ENCODE measurements at places on chromosomes 13 and 19. TPM values are rescaled to one million over a fixed set of nuclear protein-coding genes. Genes with fewer than 3 reads are reported as not detected.

- H3K27ac ChIP-seq = no peak overlapping the region
- no peak overlapping the region for H3K4me3 ChIP-seq
Observed at GRCh38 chr13:66212511-66212910, 1017.6 kb downstream of the PCDH9 start.

DNA sequence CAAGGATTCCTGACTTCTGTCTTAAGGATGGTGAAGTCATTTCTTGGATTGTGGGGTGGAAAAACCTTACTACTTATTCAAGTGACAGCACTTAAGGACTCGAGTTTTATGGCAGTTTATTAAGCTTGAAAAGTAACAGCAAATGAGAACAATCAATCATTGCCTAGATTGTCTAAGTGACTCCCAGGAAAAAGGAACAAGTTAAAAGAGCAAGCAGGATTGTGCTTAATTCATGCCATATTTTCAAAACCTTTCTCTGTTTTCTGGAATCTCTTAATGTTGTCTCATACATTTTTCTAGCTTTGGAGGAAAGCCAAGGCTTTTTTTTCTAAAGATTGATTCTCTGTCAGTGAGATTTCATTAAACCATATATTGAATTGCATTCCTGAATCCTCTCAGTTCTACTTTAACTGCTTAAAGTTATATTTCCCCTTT is 236.2 kb upstream of the HTR2A start:
- H3K36me3 ChIP-seq = no peaks in the 10 kb centered on the region
- H3K4me1 ChIP-seq = no peaks in the 10 kb centered on the region

- H3K4me1 ChIP-seq = no peaks in the 10 kb centered on the region
- no peaks in the 10 kb centered on the region for H3K27me3 ChIP-seq
- no peak overlapping the region for H3K27ac ChIP-seq
- no peak for DNase-seq
- no peak overlapping the region for H3K4me3 ChIP-seq
Observed at GRCh38 chr13:106432636-106433035, 102.8 kb downstream of the EFNB2 start.

- no peaks in the 10 kb centered on the region for H3K27me3 ChIP-seq
- no peak for DNase-seq
- H3K27ac ChIP-seq = no peak overlapping the region
Observed at GRCh38 chr13:73018336-73018735, 40.5 kb upstream of the KLF5 start.

DNA sequence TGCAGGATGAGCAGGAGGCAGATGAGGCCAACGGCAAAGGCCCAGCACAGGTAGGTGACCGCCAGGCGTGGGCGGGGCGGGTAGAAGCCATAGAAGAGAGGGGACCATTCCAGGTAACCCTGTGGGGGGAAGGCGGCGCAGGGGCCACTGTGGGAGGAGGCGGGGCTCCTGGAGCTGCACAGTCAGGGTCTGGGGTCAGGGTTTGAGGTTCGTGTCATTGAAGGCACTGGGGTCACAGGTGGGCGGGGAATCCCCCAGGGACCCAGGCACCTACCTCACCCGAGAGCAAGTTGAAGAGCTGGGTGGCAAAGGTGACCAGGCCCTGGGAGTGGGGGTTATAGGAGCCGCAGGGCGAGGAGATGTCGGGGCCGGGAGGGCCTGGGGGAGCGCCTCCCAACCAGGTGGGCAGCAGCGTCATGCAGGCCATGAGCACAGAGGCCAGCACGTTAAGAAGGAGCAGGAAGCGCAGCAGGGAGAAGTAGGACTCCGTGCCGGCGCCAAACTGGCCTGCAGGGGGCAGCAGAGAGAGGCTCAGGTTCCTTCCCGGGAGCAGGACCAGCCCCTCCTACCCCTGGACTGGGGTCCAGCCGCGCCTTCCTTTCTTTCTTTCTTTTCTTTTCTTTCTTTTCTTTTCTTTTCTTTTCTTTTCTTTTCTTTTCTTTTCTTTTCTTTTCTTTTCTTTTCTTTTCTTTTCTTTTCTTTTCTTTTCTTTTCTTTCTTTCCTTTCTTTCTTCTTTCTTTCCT is 4.6 kb downstream of the TMC4 start:
- peak; percentile 97 for DNase-seq
- peak overlapping the region; percentile 28 for H3K4me3 ChIP-seq
- H3K27me3 ChIP-seq = no peaks in the 10 kb centered on the region
- H3K4me1 ChIP-seq = peaks cover 14% of the 10 kb centered on the region
- H3K36me3 ChIP-seq = no peaks in the 10 kb centered on the region

The TMEM272 gene
- total RNA-seq = 0.77 TPM

DNA sequence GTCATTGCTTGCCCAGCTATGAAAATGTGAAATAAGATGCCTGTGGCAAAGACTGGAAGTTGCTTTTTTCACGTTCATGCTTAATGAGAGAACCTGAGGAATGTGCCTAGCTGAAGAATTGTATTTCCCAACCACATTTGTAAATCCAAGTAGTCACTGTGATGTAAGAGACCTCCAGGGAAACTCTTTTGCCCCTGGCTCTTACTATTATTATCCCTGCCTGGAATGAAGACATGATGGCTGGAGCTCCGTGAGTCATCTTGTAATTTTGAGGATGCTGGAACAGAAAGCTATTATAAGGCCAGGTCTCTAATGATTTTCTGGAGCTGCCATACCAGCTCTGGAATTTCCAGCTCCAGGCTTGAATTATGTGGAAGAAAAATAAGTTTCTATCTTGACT is 894.3 kb downstream of the DIAPH3 start:
- no peak overlapping the region for H3K27ac ChIP-seq
- no peaks in the 10 kb centered on the region for H3K27me3 ChIP-seq
- no peak for DNase-seq
- H3K36me3 ChIP-seq = no peaks in the 10 kb centered on the region
- H3K4me1 ChIP-seq = no peaks in the 10 kb centered on the region

GRCh38 chr13:40553356-40553755 is 113.1 kb downstream of the FOXO1 start:
- H3K27ac ChIP-seq = no peak overlapping the region
- H3K27me3 ChIP-seq = no peaks in the 10 kb centered on the region
- peaks cover 5% of the 10 kb centered on the region for H3K4me1 ChIP-seq
- H3K36me3 ChIP-seq = peaks cover 23% of the 10 kb centered on the region
- no peak overlapping the region for H3K4me3 ChIP-seq

The HS6ST3 gene
- not detected for total RNA-seq

The KCNK6 gene
- 18.7 TPM for total RNA-seq

- no peaks in the 10 kb centered on the region for H3K4me1 ChIP-seq
- no peak for DNase-seq
- no peak overlapping the region for H3K4me3 ChIP-seq
Observed at GRCh38 chr19:12859546-12859945, 21.2 kb downstream of the MAST1 start.

DNA sequence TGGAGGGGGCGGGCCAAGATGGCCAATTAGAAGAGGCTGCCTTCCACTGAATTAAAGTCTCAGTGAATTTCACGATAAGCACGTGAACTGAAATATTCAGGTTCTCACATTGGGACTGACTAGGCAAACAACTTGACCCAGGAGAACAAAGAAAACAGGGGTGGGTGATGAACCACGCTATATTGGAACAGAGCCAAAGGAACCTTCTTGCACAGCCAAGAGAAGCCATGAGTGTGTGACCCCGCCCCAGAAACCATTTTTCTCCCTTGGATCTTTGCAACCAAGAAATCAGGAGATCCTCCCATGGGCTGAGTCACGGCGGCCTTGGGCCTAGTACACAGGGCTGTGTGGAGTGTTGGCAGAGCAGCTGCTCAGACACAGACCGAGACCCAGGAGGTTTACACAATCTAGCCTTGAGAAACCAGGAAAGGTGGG is 36.8 kb downstream of the ERICH4 start:
- no peak overlapping the region for H3K4me3 ChIP-seq
- H3K27ac ChIP-seq = no peak overlapping the region
- DNase-seq = no peak
- no peaks in the 10 kb centered on the region for H3K36me3 ChIP-seq
- peaks cover 37% of the 10 kb centered on the region for H3K27me3 ChIP-seq
- H3K4me1 ChIP-seq = no peaks in the 10 kb centered on the region

DNA sequence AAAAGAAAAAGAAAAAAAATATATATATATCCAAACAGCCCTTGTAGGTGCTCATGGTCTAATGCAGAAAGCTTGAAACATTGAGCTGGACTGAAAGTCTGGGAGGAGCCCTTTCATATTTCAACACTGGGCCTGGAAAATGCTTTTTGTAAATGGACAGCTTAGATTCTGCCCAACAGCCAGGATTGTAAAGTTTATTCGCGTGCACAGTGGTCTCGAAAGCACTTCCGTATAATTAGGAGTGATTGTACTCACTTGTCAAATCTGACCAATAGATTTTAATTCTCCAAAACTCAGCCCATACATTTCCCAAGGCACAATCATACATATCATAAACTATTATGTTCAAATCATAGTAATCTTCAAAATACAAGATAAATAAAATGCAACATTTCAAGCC is 260.1 kb downstream of the COL4A1 start:
- H3K27me3 ChIP-seq = peaks cover 14% of the 10 kb centered on the region
- DNase-seq = no peak
- no peaks in the 10 kb centered on the region for H3K4me1 ChIP-seq
- no peak overlapping the region for H3K4me3 ChIP-seq
- no peak overlapping the region for H3K27ac ChIP-seq

- DNase-seq = no peak
- H3K36me3 ChIP-seq = peaks cover 3% of the 10 kb centered on the region
- H3K27ac ChIP-seq = no peak overlapping the region
Observed at GRCh38 chr19:8388612-8388958, 1.6 kb upstream of the RAB11B start.

DNA sequence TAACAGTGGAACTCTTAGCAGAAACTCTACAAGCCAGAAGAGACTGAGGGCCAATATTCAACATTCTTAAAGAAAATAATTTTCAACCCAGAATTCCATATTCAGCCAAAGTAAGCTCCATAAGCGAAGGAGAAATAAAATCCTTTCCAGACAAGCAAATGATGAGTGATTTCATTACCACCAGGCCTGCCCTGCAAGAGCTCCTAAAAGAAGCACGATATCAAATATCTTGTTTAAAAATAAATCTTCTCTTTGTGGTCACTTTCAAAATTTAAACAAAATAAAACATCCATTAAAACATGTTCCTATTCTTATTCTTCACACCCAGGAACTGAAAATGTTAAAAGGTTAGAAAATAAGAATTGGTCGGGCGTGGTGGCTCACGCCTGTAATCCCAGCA is 13.7 kb downstream of the MICU2 start:
- DNase-seq = no peak
- peaks cover 10% of the 10 kb centered on the region for H3K36me3 ChIP-seq
- H3K4me1 ChIP-seq = peaks cover 21% of the 10 kb centered on the region
- H3K4me3 ChIP-seq = no peak overlapping the region
- no peaks in the 10 kb centered on the region for H3K27me3 ChIP-seq
- H3K27ac ChIP-seq = no peak overlapping the region

DNA sequence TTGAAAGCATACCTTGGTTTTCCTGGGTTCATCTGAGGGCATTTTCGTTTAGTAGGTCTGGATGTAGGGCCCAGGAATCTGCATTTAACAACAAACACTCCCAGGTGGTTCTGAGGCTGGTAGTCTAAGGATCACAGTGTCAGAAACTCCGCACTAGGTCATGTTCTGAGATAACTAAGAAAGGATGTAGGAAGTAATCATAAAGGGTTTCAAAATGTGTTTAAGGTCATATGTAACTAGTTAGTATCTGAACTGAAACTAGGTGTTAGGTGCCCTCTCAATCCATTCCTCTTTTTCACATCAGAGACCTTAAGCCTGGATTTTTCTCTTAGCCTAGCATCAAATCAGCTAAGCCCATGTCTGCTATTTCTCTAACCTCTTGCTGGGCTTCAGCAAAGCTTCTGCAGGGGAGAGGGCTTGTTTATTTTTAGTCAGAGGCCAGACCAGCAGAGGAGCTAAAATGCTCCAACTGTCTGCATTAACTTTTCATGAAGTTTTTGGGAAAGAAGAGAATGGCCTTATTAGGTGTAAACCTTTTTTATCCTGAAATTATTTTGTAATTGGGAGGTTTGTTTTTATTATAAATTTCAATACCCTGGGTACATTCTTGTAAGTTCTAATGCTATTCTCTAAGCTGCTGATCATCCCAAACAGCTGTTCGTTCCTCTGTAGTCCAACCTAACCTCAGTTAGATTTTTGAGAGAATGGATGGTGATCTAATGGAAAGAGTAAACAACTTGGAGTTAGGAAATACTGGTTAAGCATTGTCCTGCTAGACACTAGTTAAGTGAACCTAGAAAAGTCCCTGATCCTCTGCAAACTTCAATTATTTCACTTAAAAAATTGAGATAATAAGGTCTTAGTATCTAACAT is 262.8 kb upstream of the RFC3 start:
- H3K27me3 ChIP-seq = no peaks in the 10 kb centered on the region
- peak overlapping the region; percentile 11 for H3K27ac ChIP-seq
- no peaks in the 10 kb centered on the region for H3K36me3 ChIP-seq
- H3K4me3 ChIP-seq = no peak overlapping the region
- no peak for DNase-seq

DNA sequence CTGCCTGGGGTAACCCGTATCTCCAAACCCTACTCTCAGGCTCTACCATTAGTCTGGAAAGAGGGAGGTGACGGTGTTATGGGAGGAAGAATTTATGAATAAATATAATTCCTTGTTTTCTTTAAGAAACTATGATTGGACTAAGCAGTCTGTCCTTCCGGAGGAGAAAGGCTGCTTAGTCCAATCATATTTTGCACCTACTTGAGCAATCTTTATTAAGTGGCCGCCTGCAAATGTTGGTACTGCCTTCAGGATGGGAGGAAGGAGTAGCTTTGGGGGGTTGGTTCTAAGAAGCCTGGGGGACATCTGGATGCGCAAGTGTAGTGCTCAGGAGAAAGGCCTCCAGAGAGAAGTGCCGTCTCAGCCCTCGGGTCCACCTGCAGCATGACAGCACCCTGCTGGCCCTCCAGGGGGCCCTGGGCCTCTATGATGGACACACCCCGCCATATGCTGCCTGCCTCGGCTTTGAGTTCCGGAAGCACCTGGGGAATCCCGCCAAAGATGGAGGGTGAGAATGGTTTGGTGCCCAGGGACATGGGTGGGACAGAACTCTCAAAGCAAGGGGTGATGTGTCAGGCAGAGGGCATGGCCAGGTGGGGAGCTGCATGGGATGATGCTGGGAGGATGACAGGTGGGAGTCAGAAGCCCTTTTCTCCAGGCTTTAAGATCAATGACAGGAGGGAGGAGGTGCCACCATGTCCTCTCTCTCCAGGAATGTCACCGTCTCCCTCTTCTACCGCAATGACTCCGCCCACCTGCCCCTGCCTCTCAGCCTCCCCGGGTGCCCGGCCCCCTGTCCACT is 4.1 kb downstream of the ACP4 start:
- H3K27me3 ChIP-seq = no peaks in the 10 kb centered on the region
- peaks cover 4% of the 10 kb centered on the region for H3K4me1 ChIP-seq
- DNase-seq = peak; percentile 66

GRCh38 chr13:26534036-26534726 is 23.3 kb upstream of the WASF3 start:
- H3K4me3 ChIP-seq = no peak overlapping the region
- DNase-seq = no peak
- H3K36me3 ChIP-seq = no peaks in the 10 kb centered on the region
- H3K27me3 ChIP-seq = no peaks in the 10 kb centered on the region
